Activated CD8-positive, alpha-beta T cell treated with anti-CD3 and anti-CD28 coated beads, Interleukin-2, amount 10 ng/mL, durations not matched to agents 7 days and 5 days (primary cell): ENCODE measurements at places on chromosomes 1 and 21.

DNA sequence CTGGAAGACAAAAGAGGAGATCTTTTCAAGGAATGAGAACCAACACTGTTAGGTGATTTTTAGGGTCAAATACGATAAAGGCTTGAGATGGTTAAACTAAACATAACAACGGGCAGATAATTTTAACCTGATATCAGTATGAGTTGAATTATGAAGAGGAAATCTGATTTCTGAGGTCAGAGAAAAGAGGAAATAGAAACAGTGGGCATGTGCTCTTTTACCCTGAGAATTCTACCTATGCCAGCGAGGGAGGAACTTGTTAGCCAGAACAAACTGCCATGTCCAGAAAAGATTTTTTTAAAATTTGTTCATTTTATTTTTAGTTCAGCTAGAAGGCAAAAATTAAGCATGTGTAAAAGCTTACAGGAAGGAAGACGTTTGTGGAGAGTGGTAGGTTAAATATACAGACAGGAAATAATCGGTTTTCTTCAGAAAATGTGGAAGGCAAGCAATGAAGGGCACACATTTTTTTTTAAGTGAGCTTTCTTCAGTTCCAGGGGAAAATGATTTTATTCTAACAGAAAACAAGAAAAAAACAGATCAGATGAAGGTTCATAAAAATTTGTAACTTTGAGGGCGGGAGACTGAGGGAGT is 1745.3 kb downstream of the MRPL39 start:
- DNase-seq = no peak

DNA sequence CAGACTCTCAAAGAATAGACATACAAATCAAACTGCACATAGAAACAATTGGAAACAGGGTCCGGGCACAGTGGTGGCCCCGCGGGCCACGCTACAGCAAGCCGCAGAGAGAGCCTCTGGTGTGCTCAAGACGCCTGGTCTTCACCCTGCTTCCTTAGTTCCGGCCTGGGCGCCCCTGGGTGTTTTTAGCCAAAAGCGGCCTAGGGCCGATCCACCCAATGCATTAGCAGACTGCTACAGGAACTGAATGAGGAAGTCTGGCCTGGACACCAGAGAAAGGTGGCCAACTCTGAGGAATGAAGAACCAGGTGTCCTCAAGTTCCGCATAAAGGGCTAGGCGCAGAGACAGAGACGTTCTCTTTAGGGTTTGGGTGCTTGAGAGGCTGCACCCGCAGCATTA is 1.7 kb downstream of the PRRX1 start:
- DNase-seq = no peak

- no peak for DNase-seq
These were observed 41.3 kb downstream of the PLPPR4 start for GRCh38 chr1:99305626-99306025.

DNA sequence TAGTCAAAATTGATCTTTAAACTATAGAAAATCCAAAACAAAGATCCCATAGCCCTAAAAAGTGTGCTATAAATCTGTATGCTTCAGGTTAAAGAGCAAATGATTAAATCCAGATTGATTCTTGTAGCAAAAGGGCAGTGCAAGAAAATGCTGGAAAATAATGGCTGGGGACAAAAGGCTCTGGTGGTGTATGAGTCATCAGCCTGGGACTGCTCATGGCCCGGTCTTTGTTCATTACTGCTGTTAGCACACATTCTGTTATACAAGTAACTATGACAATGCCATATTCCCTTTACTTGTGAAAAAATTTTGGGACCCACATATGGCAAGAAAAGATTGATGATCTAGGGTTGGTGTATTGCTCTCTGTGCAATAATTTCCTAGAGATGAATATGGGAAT is 89.1 kb downstream of the RWDD3 start:
- no peak for DNase-seq
